ENCODE measurements at places on chromosomes 3 and 15.

DNA sequence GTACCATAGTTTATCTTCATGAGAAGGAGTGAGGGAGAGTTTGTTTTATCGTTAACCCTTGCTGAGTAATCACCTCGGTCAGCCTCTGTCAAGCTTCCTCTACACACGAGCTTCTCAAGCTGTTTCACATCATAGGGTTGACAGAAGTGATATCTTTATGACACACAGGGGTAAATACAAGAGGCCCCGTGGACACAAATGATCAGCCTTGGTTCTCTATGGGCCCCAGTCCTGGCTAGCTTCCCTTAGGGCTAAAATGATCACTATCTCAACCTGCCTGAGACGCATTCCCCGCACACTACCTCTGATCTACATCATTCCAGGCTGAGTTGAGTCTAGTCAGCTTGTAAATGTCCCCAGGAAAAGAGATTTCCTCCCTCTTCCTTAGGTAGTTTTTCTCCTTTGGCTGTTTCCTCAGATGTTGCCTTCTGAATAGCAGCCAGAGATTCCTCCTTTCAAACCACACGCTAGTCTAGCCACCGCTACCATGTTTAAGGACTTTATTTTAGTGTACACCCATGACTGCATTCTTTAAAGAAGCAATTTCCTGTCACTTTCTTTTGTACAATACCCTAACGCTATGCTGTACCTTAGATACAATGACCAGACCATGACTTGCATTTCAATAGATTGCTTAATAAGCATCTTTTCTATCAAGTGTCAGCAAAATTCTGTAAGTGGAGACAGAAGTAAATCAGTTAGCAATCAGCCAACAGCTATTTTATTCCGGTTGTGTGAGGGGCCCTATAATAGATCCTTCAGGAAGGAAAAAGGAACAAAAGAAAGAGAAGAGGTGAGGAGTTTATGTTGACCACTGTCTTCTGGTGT, 35.1 kb upstream of the PPARG start:
- DNase-seq, result no peak

DNA sequence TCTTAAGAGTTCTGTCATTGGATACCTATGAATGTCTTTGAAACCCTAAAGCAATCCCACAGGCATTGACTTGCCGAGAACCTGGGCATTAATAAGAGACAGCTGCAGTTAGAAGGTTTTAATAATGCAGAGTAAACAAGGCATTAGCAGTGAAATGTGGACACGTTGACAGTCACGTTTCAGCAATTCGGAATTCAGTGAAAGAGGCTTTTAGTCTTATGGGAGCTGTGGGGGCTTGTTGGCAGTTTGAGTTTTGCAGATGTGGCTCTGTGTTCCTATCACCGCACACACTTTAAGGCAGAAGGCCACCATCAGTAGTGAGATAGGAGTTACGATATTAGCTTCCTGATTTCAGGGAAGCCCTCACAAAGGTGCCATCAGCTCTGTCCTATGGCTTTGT, 145.2 kb upstream of the NUDT16 start:
- no peak for DNase-seq

- no peak for DNase-seq
Measured at GRCh38 chr15:29183071-29183831, 86.4 kb downstream of the NSMCE3 start.

- DNase-seq, result no peak
Measured at GRCh38 chr15:98397419-98397818, 250.9 kb upstream of the IGF1R start.

- DNase-seq, result no peak
Measured at GRCh38 chr3:171699601-171700000, 110.7 kb downstream of the PLD1 start.

- DNase-seq, result peak; percentile 30
Measured at GRCh38 chr15:42084465-42085235, 9.7 kb downstream of the PLA2G4D start.

- no peak for DNase-seq
Measured at GRCh38 chr15:62122249-62122648, 42.8 kb downstream of the C2CD4B start.

DNA sequence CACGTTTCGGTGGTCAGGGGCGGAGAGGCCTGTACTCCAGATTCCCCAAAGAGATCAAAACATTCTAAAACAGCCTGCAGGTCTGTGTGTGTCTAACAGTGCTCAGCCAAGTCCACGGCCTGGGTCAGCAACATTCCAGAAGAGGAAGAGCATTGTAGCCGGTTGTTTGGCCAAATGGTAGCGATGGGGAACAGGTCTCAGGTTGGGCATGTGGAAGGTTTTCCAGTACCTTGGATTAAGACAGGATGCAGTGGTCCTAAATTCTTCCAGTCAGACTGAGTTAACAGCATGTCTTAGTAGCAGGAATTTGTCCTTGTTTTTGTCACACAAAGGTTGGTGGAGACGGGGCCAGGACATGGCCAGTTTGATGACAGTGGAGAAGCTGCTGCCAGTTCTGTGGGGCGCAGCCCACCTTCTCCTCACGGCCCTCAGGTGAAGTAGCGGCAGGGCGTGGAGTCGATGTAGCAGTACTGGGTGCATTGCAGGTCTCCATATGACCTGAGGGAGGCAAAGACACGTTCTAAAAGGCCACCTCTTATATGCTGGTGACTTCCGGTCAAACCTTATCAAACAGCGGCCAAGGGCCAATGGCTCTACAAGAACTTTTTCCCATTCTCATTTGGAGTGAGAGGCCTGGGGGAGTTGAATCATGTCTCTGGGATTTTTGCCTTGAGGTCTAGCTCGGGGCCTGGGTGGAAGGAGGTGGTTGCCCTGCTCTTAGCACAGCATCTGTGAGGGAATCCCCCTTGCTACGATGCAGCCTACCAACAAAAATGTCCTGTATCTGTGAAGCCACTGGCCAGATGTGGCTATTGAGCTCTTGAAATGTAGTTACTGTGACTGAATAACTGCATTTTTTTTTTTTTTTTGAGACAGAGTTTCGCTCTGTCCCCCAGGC, 24.1 kb downstream of the EAF1 start:
- DNase-seq, result no peak

- DNase-seq, result no peak
Measured at GRCh38 chr3:95356764-95357501, 1294.1 kb downstream of the NSUN3 start.

- DNase-seq, result no peak
Measured at GRCh38 chr3:168414149-168414548, 318.4 kb upstream of the GOLIM4 start.

DNA sequence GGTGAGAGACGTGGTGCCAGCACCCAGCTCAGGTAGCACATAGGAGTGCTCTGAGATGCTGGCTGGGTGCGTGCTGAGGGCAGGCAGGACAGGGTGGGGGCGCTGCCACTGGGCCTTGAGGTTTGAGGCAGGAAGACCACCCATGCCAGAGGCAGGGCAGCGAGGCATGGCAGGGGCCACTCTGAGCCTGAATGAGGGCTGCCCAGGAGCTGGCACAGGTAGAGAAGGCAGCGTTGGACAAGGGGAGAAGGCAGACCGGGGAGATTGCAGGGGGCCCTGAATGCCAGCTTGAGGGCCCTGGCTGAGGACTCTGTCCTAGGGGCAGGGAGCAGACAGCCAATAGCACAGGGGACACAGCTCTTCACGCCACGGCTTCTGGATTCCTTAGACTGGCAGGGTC, 50.2 kb downstream of the ADAMTS7 start:
- DNase-seq, result no peak

GRCh38 chr3:124882816-124883747, 4.1 kb downstream of the ITGB5 start:
- DNase-seq, result no peak

GRCh38 chr3:194979173-194979572, 291.8 kb downstream of the XXYLT1 start:
- DNase-seq, result no peak

- no peak for DNase-seq
Measured at GRCh38 chr3:138359919-138360868, 11.8 kb downstream of the MRAS start.

DNA sequence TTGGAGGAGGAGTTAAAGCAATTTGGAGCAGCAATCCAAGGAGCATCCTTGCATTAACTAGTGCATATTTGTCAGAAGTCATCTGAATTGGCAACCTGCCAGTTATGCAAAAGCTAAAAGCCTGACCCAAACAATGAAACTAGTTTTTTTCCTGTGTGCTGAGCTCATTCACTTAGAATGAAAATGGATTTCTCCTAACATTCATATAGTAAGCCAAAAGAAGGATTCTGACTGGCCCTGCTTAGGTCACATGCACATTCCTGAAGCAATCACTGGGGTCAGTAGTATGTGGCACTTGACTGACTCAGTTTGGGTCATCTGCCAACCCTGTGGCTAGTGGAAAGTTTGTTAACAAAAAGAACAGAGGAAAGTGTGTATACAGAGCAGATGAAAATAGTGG, 30.5 kb downstream of the OXSM start:
- DNase-seq, result no peak

DNA sequence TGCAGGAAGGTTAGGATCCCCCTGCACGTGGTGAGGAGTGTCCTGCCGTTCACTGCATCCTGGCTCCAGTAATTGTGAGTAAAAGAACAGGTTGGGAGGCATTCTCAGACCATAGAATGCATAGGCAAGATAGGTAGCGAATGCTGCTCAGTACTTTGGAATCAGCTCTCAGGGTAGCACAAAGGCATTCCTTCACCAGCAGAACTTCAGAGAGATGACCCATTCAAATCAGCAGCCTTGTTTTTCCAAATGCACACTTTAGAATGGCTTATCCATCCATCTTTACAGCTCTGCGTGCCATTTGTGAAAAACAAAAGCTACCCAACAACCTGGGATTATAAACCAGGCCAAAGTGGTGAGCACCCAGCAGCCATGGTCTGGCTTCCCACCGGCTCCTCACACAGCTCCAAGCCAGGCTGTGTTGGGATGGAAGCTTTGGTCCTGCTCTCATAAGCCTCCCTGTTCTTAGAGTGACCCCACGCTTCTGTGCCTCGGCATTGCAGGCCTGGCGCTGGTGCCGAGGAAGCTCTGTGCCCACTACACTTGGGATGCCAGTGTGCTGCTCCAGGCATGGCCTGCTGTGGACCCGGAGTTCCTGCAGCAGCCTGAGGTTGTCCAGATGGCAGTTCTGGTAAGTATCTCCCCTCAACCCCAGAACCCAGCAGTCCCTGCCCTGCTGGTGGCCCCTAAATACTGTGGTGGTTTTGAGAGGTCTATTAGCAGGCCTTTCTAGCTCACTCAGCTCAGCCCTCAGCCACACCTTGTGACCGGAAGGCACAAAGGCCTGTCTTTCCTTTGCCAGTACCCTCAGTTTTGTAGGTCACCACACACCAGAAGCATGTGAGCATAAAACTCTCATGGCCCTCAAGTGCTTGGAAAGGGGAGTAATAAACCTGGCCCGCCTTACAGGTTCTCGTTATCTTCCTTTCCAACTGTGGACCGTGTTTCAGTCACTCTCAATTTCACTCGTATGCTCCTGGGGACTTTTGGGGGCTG, 52.9 kb upstream of the LIMD1 start:
- no peak for DNase-seq

GRCh38 chr15:27353856-27354255, 382.9 kb downstream of the GABRG3 start:
- no peak for DNase-seq

DNA sequence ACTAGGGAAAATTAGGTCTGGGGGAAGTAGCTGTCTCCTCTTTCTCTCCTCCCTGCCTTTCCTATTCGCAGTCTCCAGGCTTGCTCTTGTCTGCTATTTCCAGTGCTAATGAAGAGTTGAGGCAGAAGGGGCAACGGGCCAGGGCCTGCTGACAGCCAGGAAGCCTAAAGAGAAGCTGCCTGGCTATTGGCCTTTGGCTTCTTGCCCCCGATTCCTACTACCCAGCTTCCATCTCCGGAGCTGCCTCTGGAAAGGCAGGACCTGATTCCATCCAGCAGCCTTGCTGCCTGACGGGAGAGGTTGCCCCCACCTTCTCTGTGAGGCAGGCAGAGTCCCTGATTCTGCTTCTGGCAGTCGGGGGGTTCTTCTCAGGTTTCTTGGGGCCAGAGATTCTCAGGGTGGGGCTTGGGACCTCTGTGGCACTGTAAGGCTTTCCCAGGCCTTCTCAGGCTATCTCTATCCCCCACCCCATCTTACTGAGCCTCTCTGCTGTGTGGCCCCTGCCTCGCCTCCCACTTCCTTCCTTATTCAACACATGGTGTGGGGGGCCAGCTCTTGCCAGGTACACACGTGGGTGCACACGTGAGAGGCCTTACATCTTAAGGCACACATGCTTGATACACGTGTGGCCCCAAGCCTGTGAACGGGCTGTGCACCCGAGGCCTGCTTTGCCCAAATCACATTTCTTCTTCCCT, 18.2 kb upstream of the JMJD7 start:
- DNase-seq, result no peak

DNA sequence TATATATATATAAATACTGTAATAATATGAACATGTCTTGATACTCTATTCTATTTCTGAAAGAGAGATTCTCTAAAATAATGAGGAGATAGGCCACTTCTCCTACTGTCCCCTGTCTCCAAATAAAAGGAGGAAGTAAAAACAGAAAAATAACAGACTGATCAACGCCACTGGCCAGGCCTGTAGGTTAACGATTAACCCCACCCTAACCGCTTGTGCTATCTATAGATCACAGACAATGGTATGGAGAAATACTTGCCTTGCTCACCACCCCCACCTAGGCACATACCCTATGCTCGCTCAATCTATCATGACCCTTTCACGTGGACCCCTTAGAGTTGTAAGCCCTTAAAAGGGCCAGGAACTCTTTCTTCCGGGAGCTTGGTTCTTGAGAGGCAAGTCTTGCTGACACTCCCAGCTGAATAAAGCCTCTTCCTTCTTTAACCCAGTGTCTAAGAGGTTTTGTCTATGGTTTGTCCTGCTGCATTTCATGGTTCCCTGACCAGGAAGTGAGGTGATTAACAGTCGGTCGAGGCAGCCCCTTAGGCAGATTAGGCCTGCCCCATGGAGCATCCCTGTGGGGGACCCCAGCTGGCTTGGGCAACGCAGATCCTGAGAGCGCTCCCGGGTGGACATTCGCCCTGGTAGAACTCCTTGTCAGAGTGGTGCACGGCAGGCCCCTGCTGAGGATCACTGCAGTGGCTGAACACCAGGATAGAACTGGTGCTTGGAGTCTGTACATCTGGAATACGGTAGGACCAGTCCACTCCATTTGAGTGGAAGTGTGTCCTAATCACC, 521.8 kb upstream of the CNTN3 start:
- no peak for DNase-seq

DNA sequence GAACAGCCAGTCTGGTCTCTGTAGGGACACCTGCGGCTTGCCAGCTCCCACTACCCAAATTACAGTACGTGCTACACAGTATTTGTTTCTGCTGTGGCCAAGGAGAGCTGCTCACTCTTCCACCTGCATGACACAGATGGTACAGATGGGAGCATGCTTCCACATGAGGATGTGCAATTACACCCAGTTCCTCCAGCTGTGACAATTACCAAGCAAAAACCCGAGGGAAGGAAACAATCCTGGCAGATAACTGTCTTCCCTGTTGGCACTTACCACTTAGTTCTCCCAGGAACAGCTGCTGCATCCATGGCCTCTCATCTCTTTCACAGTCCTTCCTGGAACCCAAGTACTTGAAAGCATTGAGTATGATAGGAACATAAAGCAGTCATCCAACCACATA, 34.4 kb downstream of the DET1 start:
- DNase-seq, result no peak

- DNase-seq, result no peak
Measured at GRCh38 chr3:100006570-100007271, 107.6 kb downstream of the FILIP1L start.

- DNase-seq, result no peak
Measured at GRCh38 chr15:91779960-91780359, 73.5 kb upstream of the SLCO3A1 start.

GRCh38 chr3:134620476-134621115, 30.2 kb downstream of the KY start:
- no peak for DNase-seq

Measured in activated T-cell treated with anti-CD3 and anti-CD28 coated beads for 1 hour (primary cell).